ENCODE measurements at places on chromosomes 2 and 18.

DNA sequence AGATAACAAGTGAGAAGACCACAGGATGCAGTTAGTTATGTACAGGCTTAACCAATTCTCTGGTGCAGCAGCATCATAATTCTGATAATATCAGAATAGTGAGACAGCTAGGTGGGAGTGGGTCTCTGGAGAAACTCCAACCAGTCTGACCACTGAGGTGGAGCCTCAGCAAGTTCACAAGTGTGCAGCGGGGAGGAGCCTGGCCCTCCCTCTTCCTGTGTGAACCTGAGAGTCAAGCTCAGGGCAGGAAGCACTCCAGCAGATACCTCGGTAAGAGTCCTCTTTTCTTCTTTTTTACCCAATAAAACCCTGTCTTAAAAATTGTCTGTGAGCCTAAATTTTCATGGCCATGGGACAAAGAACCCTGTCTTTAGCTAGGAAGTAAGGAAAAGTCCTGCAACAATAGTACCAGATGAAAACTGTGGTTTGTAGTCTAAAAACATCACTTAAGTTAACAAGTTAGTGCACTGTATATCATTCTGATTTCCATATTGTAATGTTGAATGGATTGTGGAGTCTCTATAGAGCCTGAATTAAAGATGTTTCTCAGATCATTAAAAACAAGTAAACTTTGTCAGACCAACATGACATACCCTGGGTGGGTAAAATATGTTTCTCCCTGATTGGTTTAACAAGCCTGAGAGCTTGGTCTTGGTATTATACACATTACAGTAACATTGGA is 370.8 kb downstream of the TMEM182 start:
- DNase-seq, result peak; percentile 0

DNA sequence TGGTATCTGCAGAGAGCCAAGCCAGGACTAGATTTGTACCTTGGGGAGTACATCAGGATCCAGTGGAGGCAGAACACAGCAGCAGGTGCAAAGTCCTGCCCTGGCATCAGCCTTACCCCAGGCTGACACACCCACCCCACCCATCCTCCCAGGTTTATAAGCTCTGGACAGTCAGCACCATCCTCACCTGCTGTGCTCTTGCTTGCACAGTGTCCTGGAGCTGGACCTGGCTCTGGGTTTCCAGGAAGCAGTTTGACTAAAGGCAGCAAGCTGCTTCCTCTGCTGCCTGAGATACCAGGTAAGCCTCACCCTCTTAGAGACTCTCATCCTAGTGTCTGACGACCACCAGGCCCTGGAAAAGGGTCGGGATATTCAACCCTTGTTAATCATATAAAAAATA is at the start of gene SULT1C3:
SULT1C3 (plus strand) TSS at position 183 of the 400 bp plus-strand sequence. CDS start 7,227 bp downstream, outside the sequence.
- no peak for DNase-seq

DNA sequence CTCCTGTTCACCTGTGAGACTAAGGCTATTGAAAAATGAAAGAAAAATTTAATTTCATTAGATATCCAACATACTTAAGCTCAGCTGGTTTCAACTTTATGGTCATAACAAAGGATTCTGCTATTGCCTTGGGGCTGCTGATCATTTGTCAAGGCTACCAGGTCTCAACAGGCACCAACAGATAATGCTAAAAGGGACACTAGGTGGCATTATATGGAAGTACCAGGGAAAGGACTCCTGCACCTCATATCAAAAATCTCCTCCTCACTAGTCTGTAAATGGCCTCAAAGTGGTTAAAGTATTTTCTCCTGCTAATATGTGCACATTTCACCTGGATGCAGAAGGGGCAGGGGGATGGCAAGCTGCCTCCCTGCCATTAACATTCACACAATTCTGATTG is 167.9 kb upstream of the REG3A start:
- no peak for DNase-seq

- no peak for DNase-seq
Observed at GRCh38 chr2:11365096-11365879, 20.9 kb upstream of the ROCK2 start.

DNA sequence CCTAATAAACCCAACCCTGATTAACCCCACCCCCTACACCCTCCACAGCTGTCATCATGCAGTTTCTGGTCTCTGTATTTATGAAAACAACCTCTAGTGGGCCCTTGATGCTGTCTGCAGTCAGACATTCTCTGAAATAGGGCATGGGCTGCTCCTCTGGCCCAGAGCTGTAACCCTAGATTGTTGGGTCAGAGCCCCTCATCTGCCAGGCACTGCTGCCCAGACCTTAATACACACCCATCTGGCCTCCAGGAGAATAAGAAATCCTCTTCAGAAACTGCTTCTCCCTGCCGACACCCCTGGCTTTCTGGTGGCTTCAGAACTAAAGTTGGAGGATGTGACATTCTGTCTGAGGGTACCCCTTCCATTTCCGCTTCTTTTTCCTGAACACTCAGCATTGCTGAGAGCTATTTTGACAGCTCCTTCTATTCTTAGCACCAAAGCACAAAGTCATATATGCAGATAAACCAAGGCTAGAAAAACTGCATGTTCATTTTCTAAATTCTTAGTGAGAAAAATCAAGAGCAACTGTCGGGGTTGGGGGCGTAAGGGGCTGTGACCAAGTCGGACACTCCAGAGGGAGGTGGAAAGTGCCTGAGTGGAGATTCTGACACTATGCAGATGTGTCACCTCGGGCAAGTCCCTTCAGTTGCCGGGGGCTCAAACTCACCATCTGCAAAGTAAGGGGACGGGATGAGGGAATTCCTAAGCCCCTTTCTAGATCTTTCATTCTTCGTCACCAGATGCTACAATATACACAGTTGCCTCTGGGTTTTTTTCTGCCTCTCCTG is 28.7 kb downstream of the SRSF7 start:
- peak; percentile 52 for DNase-seq

Data from stimulated activated CD8-positive, alpha-beta memory T cell treated with anti-CD3 and anti-CD28 coated beads, Interleukin-4, amount 100 ng/mL, for 24 hours (primary cell).